ENCODE measurements at places on chromosomes 6 and 20.

DNA sequence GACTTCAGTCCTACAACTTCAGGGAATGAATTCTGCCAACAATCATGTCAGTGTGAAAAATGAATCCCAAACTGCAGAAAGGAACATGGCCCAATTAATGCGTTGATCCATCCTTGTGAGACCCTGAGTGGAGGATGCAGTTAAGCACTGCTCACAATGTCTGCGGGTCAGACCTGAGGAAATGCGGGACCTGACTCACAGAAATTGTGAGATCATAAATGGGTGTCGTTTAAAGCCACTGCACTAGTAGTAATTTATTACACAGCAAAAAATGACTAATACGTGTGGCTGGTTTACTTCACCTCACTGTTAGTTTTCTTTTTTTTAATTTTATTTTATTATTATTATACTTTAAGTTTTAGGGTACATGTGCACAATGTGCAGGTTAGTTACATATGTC lies 505.0 kb downstream of the PRKN start:
- DNase-seq = no peak

GRCh38 chr6:20751293-20751935 lies 217.2 kb downstream of the CDKAL1 start:
- DNase-seq = no peak

DNA sequence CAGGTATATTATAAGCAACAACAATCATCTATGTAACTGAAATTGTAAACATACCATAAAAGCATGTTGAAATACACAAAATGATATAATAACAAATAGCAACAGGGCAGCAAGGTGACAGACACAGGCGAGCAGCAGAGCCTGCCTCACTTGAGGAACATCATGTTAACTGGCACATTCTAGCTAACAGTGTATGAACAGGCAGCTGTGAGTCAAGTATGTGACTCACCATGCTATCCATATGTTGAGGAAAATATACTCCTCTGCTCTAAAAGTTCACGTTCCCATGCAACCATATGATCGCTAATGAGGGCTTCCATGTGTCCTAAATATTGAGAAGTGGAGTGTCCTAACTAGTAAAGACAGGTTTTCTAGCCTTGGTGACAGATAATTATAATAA lies 18.4 kb downstream of the SERAC1 start:
- no peak for DNase-seq

GRCh38 chr20:25987073-25987927 lies 290.6 kb upstream of the ZNF337 start:
- no peak for DNase-seq

- DNase-seq = no peak
Measured at GRCh38 chr20:54097236-54097529, 26.8 kb upstream of the BCAS1 start.

DNA sequence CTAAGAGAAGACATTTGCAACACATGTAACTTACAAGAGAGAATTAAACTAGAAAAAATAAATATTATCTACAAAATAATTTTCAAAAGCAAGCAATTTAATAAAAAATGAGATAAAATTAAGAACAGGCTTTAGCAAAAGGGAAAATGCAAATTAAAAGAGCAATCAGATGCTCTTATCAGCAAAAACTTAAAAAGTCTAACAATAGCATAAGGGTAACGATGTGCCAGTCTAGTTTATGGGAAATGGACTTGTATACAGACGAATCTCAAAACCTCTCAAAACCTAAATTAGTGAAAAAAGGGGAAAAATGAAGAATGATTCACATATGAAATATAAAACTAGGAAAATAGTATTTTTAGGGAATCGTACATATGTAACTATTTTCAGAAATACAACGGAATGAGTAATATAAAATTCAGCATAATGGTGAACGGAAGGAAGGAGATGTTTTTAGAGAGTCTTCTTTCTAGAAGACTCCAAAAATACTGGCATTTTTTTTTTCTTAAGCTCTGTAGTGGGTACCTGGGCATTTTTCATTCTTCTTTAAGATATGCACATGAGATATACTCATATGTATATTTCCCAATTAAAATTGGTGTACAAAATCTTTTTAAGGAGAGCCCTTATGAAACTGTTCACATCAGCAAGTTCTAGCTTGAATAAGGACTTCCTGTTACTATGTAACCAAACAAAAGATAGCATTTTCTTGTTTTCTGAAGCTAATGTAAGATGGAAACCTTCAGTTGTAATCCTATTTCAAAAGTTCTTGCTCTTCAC lies 927 bp upstream of the MANEA start:
- no peak for DNase-seq

- no peak for DNase-seq
Measured at GRCh38 chr6:90315354-90315950, 18.8 kb upstream of the BACH2 start.

GRCh38 chr6:111361648-111362047 lies 121.4 kb downstream of the REV3L start:
- no peak for DNase-seq

DNA sequence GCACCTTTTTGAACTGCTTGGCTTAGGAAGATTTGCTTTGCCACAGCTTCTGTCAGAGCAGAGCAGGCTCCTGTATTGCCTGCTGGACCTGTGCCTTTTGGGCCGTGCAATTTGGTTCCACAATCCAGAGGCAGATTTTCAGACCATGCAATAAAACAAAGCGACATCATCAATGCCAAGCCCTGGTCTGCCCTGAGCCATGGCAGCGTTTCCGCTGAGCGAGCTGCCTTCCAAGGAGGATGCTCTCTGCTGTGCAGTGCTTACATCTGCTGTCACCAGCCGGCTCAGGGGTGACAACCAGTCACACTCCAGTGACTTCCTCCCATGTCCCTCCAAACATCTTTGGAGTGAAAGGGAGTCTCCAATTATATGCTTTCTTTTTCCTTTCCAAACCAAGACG lies 282.2 kb downstream of the CDH26 start:
- DNase-seq = no peak

GRCh38 chr20:48149902-48150301 lies 364.6 kb upstream of the SULF2 start:
- no peak for DNase-seq

DNA sequence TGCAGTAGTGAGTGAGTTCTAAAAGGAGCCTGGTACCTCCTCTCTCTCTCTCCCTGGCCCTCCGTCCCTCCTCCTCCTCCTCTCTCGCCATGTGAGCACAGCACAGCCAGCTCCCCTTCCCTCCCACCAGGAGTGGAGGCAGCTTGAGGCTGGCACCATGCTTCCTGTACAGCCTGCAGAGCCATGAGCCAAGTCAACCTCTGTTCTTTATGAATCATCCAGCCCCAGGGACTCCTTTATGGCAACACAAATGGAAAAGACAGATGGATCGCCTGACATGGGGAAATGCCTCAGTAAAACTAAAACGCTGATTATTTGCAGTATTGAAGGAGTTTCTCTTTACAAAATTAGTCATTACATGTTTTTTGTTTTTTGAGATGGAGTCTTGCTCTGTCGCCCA lies 233.7 kb upstream of the ARID1B start:
- no peak for DNase-seq

- DNase-seq = no peak
Measured at GRCh38 chr20:50048420-50049166, 64.4 kb downstream of the UBE2V1 start.

GRCh38 chr6:56900784-56901183 lies 54.1 kb upstream of the BEND6 start:
- DNase-seq = no peak

DNA sequence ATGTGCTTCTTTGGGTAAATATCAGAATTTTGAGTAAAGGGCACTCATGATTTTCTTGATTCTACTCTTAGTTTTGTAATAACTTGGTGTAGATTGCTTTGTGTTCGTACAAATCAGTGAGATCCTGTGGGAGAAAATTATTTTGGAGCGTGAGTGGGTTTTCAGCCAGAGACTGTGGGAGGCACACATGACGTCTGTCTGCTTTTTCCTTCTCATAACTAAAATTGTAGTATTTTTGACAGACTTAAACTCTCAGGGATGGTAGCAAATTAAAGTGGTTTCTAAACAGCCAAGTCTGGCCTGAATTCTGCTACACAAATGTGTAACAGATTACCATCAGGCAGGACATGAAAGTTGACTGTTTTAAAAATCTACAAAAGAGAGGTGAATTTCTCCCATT lies 222.6 kb downstream of the OTOR start:
- DNase-seq = no peak

DNA sequence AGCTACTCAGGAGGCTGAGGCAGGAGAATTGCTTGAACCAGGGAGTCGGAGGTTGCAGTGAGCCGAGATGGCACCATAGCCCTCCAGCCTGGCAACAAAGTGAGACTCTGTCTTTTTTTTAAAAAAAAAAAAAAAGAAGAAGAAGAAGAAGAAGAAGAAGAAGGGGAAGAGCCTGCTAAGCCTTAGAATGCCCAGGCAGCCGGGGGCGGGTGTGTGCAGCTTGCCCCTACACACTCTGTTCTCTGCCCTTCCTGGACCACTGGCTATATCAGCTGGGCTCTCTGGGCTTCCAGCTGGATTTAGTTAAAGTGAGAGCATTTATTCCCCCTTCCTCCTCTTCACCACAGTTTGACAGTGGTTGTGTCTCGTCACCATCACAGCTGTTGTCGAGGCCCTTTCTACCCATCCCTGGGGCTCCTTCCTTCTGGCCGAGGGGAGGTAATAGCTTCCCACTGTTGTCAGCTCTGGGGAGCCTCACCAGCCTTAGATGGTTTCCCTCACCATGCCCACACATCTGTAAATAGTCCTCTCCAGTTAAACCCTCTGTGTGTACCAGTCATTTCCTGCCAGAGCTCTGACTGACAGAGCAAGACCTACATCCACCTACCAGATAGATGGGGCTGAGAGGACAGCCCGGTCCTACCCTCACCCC lies 77.6 kb downstream of the TRERF1 start:
- DNase-seq = no peak

GRCh38 chr6:47069156-47069555 lies 27.0 kb upstream of the ADGRF1 start:
- no peak for DNase-seq

- no peak for DNase-seq
Measured at GRCh38 chr6:138987080-138987642, 892 bp downstream of the REPS1 start.

- no peak for DNase-seq
Measured at GRCh38 chr6:3286641-3287171, 28.0 kb downstream of the PSMG4 start.

DNA sequence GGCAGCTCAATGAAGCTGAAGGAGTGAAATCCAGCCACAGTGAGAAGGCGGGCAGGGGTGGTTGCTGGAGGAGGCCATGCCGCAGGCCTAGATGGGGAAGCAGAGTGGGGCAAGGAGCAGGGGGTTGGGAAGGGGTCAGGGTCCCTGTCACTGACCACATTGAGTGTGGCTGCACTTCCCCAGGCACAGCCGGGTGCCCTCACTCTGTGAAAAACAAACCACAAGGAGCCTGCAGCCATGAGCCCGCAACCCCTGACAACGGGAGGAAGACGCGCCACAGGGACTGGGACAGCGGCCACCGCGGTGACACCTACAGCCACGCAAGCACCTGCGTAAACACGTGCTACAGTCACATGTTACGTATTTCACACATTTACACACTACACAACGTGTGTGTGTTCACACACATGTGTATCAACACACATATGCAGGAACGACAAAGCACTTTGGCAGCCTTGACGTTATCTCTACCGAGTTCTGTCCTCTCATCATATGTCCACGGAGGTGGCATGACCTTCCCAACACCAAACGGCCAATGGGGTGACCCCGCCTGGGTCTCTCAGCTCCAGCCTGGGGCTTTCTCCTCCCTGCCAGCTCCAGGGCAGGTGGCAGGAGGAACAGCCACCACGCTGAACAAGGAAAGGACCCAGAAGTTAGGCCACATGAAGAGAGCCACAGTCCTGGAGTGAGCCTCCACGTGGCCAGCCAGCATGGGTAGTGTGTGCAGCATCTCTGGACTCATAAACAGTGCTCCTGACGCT lies 137.6 kb upstream of the RPS6KA2 start:
- no peak for DNase-seq

DNA sequence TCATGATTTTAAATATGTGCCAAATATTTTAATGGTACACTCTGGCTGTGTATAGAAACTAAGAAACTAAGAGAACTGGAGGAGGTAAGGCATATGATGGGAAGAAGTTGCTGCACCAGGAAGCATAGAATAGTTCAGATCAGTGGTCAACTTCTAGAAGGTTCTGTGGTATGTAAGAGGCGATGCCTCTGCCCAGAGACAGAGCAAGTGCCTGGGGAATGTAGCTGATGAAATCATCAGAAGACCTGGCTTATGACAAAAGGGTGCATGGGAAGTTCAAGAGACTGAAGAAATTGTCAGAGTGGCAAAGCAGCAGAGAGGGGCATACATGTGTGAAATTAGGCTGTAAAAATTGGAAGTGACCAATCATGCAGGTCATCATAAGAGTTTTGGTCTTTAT lies 580.8 kb downstream of the BMP2 start:
- DNase-seq = no peak

DNA sequence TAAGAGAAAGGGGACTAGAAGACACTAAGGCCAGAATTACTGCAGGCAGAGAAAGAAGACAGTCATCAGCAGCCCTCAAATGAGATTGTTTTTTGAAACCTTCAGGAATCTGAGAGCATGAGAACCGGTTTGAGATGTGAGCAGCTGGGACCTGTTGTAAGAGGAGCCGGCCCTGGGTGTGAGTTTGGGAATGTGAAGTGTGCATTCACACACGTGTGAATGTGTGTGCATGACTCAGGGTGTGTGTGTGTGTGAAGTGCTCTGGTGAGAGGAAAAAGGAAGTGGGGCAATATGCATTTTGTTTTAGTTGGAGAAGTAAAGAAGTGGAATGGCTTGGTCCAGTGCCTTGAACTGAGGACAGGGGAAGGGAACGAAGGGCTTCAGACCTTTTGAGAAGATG lies 4.3 kb downstream of the SCUBE3 start:
- no peak for DNase-seq

- DNase-seq = no peak
Measured at GRCh38 chr6:163630572-163630971, 216.1 kb downstream of the QKI start.

DNA sequence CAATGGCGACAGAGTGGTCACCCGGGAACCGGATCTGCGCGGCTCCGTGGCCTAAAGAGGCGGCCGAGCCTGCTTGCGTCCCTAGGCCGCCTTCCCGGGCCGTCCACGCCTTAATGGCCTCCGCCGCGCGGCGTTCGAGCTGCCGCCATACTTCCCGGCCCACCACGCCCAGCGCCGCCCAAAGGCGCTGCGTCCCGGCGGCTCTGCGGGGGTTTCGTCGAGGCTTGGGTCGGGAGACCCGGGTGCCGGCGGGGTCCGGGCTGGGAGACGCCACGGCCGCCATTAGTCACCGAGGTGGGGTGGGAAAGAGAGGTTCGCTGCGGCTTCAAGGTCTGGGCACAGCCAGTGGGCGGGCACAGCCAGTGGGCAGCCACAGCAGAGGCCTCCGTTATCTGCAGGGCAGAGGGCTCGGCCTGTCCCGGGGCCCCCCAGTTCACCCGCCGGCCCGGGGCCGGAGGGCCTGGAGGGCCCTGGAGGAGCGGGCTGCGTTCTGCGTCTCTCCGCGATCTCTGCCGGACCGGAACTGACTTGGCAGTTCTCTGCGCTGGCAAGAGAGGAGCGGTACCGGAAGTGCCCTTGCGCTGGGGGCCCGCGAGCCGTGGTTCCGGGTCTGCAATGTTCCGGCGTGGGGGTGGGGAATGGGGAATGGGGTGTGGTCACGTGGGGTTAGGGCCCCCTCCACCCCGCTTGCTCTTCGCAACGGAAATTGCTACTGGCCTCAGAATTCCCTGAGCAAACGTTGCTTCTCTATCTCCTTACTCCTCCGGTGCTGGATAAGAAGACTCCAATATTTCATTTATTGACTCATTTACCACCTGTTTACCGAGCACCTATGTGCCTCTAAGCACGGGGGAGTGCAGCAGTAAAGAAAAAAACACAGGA lies 82.3 kb downstream of the CNBD2 start:
- peak; percentile 50 for DNase-seq

GRCh38 chr20:3276680-3277015 lies 37.7 kb upstream of the SLC4A11 start:
- DNase-seq = no peak
